ENCODE measurements at places on chromosomes 1 and 21. TPM values are rescaled to one million over a fixed set of nuclear protein-coding genes. Genes with fewer than 3 reads are reported as not detected.

Gene DNAJC6
- 3.5 TPM for total RNA-seq

Gene NHLH2
- total RNA-seq: 2.3 TPM

Gene LY9
- total RNA-seq: not detected

Gene BRDT
- total RNA-seq: not detected

Gene PLA2G2F
- total RNA-seq: not detected

Gene KLHDC9
- total RNA-seq: 7.3 TPM

Gene GPA33
- 0.10 TPM for total RNA-seq

Gene ATP6V1G3
- total RNA-seq: not detected

Gene LRRC7
- not detected for total RNA-seq

Gene SERPINC1
- not detected for total RNA-seq

Gene NPR1
- 57.1 TPM for total RNA-seq

Gene PDZK1IP1
- total RNA-seq: not detected

Gene FAM229A
- total RNA-seq: 8.5 TPM

Gene OR2L8
- total RNA-seq: not detected

Gene LRRC39
- total RNA-seq: 0.64 TPM

Gene LRRC53
- not detected for total RNA-seq

Gene TSACC
- not detected for total RNA-seq

Gene PPIAL4G
- 0.08 TPM for total RNA-seq

Gene CCDC18
- 10.4 TPM for total RNA-seq

Gene E2F2
- total RNA-seq: 0.69 TPM

Gene CHD5
- 0.15 TPM for total RNA-seq

Gene MIXL1
- 2.4 TPM for total RNA-seq

Gene TTC34
- total RNA-seq: 0.82 TPM

Gene KRTAP21-2
- total RNA-seq: not detected

Gene HSF2BP
- 2.3 TPM for total RNA-seq

Gene DNAI4
- 5.1 TPM for total RNA-seq

Gene C4BPA
- not detected for total RNA-seq

Gene MFAP2
- 154 TPM for total RNA-seq

Gene VWA1
- total RNA-seq: 34.2 TPM

Gene GJA5
- total RNA-seq: 189 TPM

Gene RNF186
- not detected for total RNA-seq

Gene LCE2B
- not detected for total RNA-seq

All from endothelial cell (in vitro differentiated cells).